Stimulated activated CD4-positive, alpha-beta T cell treated with anti-CD3 and anti-CD28 coated beads, Interleukin-15, amount 100 ng/mL, for 1 hour (primary cell): ENCODE measurements at places on chromosomes 6 and 20.

DNA sequence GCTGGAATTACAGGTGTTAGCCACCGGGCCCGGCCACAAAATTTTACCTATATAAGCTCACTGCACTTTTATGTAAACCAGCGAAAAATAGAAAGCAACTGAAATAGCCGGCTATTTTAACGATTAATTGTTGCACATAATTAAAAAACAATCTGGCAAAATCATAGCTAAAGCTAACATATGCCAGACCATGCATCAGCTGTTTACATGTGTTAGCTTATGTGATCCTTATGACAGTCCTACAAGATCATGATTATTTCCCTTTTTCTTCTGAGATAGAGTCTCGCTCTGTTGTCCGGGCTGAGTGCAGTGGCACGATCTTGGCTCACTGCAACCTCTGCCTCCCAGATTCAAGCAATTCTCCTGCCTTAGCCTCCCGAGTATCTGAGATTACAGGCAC, 157.0 kb downstream of the ZFP64 start:
- no peak for DNase-seq

DNA sequence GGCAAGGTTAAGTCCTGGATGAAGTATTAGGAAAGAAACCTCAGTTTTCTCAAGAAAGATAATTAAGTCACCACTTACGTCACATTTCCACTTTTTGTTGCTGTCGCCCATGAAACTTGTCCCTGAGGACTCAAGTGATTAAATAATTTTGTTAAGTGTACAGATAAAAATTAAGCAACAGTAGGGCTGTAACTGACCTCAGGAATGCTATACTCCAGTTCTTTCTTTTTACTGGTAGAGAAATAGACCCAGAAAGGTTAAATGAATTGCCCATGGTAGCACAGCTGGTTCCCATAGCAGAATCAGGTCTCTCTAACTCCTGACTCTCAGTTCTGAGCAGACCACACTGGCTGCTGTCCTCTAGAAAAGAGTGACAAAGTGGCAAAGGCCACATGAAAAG, 54.5 kb downstream of the CLIC5 start:
- no peak for DNase-seq

- DNase-seq: no peak
Measured at GRCh38 chr6:90435207-90435899, 138.7 kb upstream of the BACH2 start.

DNA sequence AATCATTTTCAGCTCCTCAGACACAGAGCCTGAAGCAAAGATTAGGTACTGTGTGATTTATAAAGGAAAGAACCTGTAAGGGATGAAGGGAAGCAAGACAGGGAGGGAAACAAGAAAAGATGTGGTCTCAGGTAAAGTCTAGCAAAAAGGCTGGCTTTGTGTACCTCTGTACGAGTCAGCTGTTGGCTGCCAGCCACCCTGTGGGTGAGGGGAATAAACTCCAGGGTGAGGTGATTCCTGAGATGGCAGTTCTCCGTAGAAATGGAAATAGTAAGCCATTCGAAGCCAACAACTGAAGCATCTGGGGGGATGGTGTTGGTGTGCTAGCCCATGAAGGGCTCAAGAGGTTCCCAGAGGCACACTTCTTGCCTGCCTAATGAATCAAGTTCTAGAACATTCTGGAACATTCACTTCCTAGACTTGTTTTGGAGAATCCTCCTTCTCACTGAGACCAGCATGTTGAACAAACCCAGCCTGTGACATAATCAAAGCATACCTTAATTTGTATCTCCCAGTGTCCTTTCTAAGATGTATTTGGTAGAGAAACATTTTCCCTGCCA, 10.6 kb upstream of the TTPAL start:
- DNase-seq: no peak

GRCh38 chr6:117553142-117553541, 49.2 kb downstream of the GOPC start:
- no peak for DNase-seq

DNA sequence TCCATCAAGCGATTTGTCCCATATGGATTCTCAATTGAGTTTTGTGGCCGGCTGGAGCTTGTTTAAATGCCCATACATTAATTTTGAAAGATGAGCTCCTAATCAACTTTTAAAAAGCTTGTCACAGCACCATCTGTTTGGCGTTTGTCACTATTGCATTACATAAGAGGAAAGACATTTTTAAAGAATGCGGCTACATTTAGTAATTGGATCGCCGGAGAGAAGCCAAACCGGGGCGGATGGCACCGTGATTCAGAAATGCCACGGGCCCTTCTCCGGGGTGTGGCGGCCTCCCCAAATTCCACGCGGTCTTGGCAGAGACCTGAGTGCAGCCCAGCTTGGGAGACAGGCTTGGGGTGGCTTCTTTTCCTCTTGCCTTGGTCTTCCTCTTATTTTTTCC, 67.7 kb upstream of the ZNFX1 start:
- no peak for DNase-seq

DNA sequence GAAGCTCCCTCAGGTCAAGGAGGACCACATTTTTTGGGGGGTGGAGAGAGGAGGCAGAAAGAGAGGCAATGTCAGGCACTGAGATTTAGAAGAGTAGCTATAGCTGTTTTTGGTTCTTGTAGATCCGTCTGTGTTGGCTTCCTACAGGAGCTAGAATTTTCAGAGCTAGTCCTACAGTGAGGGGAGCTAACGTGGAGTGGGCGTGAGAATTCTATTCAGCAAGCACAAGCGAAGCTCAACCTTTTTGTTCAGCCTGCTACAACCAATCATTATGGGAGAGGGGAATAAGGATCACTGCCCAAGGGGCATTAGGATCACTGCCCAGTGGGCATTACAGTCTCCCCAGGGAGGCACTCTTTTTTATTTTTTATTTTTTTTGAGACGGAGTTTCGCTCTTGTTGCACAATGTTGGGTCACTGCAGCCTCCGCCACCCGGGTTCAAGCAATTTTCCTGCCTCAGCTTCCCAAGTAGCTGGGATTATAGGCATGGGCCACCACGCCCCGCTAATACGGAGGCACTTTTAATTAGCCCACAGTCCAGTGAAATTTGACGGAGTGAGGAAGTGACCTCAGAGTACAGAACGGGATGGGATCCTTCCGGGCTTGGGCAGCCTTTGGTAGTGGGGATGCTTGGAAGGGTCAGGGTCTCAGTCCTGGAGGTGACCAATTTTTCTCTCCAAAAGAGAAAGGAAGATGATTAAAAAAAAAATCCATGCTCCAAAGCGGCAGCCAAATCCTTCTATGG, 1.1 kb upstream of the PANK2 start:
- DNase-seq: no peak

DNA sequence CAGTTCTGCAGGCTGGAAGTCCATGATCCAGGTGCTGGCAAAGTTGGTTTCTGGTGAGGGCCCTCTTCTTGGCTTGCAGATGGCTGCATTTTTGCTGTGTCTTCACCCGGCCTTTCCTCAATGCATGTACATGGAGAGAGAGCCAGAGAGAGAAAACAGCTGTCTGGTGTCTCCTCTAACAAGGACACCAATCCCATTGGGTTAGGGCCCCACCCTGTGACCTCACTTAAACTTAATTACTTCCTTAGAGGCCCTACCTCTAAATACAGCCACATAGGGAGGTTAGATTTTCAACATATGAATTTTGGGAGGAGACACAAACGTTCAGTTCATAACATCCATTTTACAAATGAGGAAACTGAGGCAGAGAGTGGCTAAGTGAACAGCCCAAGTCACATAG, 202.4 kb downstream of the ZMYND8 start:
- no peak for DNase-seq

DNA sequence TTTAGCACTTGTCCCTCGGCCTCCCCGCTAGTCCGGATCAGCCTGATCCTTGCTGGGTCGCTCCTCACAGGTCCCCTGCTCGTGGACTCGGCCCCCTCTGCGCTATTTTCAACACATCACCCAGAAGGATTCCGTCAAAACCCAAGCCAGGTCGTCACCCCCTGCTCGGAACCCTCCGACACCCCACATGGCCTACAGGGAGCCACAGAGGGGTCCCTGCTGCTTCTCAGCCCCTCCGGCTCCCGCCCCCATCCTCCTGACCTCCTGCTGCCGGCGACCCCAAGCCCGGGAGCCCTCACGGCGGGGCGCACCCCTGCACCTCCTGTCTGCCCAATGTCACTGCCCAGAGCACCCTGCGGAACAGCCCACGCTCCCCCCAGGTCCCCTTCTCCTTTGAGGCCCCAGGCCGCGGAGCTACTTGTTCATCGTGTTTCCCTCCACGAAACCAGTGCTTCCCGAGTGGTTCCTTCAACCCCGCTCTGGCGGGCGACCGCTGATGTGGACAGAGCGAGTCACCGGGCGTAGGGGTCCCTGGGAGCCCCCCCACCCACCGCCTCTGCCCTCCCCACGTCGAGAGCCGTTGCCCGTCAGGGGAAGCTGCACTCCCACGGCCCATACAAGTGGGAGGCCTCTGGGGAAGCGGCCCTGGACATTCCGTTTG, 638 bp upstream of the MYL9 start:
- no peak for DNase-seq

DNA sequence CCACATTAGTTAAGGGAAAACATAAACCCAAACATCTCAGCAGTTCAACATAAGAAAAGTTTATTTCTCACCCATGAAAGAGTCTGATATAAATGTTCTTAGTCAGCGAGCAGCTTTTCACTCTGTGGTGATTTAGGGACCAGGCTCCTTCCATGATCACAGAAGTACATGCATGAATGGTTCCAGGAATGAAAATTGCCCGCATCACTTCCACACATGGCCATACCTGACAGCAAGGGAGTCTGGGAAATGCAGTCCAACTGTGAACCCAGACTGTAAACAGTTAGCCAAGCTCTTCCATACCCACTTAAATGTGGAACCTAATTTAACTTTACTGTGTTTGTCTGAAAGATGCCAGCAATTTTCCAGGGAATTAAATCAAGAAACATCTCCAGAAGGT, 353.9 kb downstream of the HACE1 start:
- DNase-seq: no peak

DNA sequence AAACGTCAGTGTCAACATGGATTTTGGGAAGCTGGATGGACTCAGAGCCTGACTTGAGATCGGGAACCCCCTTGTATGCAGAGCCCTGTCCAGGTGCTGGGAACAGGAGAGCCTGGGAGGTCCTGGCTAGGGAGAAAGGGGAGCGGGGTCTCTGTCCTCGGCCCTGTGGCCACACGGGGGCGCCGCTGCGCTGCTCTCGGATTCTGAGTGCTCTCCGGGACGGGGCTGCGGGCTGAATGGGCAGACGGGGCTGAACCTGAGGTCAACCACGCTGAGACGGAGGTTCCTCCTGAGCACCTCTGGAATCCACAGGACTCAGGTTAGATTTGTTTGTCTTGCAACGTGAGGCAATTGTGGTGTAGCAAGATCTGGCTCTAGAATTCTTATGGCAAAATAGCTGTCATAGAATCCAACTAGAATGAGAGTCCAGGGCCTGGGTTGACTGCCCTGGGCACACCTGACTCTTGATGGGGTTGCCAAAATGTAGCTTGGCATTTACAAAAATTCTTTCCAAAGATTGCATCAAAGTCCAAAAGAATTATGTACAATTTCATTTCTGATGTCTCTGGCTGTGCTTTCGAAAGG, 20.6 kb upstream of the HLA-F start:
- DNase-seq: peak; percentile 71

- no peak for DNase-seq
Measured at GRCh38 chr20:63702751-63703470, 4.9 kb downstream of the ARFRP1 start.

DNA sequence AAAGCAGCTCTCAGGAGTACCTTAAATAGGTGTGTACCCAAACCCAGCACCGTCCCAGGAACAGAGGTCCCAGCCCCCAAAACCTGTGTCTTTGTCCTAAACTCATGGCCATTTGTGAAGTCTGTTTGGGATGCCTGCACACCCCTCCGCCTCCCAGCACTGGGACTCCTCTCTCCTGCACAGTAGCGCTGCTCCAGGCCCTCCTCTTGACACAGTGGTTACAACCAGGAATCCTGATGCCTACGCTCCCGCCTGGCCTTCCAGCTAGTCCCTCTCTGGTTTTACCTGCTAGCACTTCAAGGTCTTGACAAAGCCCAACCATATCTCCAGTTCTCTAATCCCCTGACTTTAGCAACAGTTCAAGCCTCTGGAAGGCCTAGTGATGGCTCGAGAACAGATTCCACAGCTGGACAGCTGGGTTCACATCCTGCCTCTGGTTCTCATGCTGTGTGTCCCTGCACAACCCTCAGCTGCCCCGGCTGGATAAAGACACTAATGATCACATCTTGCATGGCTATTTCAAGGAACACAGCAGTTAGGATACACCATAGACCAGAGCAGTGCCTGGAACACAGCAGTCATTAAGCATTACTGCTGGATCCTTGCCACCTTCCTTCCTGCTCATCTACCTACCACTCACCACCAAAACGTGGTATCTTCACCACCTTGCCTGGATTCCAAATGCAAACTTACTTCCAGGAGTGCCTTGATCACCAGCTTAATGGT, 5.6 kb downstream of the PSMA7 start:
- DNase-seq: no peak

- DNase-seq: no peak
Measured at GRCh38 chr6:110662490-110663211, 152.6 kb downstream of the CDK19 start.

DNA sequence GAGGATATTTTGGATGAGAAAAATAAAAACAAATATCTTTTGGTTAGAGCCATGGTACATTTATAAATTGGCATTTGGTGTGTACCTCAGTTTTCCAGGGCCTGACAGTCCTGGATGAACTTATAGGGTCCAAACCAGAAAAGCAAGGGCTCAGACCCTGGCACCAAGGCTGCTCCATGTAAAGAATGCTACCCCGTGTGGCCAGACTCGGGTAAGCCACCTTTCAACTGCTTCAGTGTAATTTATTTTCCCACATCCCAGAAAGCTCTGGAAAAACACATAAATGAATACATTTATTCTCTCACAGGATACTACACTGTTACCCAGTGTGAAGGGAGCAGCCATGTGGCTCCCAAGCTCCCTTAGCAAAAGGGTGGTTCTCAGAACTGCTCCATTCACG, 13.8 kb downstream of the MRPL14 start:
- no peak for DNase-seq

GRCh38 chr6:142732790-142733189, 212.2 kb downstream of the HIVEP2 start:
- no peak for DNase-seq

DNA sequence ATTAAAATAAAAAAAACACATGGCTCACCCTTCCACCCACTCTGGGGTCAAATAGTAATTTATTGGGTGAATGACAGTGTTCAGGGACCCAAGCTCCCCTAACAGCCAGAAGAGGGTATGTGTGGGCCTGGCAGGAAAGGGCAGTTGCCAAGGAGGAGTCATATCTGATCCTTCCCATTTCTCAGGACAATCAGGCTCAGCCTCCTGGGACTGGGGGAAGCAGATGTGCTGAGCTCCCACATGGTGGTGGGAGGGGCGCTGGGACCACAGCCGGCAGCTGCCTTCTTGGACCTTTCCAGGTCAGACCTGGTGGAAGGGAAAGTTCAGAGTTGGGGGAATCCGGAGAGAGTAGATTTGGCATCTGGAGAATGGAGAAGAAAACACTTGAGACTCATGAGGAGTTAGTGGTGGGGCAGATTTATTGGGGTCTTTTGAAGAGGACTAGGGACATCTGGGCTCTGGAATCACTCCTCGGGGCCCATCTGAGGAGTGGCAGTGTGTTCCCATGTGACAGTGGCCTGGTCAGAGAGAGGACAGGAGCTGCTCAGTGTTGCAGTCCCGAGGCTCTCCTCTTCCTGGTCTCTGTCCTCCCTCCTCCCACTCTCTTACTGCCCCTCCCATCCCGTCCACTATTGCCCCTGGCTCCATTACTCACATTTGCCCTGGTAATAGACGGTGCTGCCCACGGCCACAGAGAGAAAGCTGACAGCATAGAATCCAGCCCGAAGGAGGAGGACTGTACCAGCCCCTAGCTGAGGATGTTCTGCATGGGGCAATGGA, 3.0 kb downstream of the LST1 start:
- DNase-seq: no peak

GRCh38 chr6:36127462-36128016, 2.8 kb upstream of the MAPK13 start:
- DNase-seq: no peak

GRCh38 chr6:170209354-170210025, 81.4 kb downstream of the DLL1 start:
- DNase-seq: no peak
